Activated CD4-positive, alpha-beta T cell treated with anti-CD3 and anti-CD28 coated beads for 36 hours (primary cell): ENCODE measurements at places on chromosomes 2 and 18.

- no peak for DNase-seq
These were observed 22.7 kb upstream of the DOCK10 start for GRCh38 chr2:225064928-225065327.

DNA sequence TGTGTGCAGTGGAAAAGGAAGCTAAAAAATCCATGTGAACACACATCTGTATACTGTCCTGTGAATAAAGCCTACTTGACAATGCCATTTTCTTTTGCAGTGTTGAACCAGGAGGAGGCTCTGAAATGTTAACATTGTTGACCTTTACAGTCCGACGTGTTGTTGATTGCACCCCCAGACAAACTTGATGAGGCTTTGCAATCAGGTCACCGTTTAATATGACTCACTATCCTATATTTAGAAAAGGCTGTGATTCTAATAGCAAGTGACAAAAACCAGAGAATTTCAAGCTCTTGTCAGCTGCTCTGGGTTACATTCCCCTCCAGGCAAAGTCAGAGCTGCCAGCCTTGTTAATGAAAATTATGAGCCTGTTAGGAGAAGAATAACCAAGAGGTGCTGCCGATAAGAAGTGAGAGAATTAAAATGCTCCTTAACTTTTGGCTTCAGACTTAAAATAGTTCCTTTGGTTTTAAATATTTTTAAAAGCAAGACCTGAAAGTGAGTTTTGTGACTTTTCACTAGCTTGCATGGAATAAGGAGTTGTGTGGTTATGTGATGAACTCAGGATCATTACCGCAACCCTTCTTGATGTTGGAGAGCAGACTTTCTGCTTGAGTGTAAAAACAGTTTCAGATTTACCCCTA, 162.1 kb downstream of the QPCT start:
- DNase-seq: no peak

- no peak for DNase-seq
These were observed 325.4 kb downstream of the PID1 start for GRCh38 chr2:228945710-228946109.

GRCh38 chr2:54772110-54772509, 48.6 kb downstream of the EML6 start:
- DNase-seq: no peak

DNA sequence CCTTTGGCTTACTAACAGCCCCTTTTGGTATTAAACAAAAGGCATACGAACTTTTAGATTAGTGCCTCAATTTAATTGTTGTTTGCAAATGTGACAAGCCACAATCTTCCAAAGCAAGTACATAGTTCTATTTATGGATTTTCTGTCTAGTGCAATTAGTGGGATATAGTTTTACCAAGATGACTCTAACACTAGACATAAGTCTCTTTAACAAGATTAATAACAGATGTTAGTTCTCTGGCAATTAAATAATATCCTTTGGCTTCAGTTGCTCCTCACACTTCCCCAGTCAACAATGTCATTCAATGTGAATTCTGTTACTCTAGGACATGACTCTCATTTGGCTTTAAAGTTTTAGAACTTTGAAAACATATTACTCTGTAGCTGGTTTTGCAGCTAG, 16.7 kb upstream of the MC4R start:
- DNase-seq: no peak

DNA sequence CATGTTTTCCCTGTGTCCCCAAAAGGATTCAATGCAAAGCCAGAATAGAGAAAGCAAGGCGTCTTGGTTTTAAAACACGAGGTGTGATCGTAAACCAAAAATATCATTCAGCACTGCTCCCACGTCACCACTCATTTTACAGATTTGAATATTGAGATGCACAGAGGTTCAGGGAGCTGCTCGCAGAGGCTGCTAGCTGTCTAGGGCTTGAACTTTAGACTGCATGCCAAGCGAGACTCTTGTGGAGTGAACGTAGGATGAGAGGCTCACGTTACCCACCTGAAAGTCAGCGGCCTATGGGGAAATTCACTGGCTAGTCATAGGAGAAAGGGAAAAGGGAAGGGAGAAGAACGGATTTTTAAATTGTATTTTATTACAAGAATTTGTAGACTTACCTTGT, 130.1 kb downstream of the MBP start:
- DNase-seq: no peak

- DNase-seq: no peak
These were observed 48.2 kb upstream of the PAPOLG start for GRCh38 chr2:60707750-60708371.

DNA sequence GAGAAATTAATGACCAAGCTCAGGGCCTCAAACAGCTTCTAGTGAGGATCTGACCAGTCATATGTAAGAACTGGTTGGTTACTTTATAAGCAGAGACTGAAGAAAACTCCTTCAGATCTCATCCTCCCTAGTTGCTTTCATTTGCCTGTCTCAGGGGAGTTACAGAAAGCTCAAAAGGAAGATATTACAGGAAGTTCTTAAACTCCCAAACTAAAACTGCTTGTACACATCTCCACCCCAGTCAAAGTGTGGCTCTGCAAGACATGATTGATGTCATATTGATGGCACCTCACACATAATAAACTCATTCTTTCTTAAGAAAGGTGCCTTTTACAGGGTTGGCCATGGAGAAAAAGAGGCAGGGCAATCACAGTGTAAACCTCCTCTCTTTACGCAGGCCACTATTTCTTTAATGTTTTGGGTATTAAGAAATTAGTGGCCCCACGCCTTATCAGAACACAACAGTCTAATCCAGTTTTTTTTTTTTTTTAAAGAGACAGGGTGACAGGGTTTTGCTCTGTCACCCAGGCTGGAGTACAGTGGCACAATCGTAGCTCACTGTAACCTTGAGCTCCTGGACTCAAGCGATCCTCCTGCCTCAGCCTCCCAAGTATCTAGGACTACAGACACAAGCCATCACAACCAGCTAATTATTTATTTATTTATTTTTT, 62.6 kb upstream of the STK17B start:
- no peak for DNase-seq

DNA sequence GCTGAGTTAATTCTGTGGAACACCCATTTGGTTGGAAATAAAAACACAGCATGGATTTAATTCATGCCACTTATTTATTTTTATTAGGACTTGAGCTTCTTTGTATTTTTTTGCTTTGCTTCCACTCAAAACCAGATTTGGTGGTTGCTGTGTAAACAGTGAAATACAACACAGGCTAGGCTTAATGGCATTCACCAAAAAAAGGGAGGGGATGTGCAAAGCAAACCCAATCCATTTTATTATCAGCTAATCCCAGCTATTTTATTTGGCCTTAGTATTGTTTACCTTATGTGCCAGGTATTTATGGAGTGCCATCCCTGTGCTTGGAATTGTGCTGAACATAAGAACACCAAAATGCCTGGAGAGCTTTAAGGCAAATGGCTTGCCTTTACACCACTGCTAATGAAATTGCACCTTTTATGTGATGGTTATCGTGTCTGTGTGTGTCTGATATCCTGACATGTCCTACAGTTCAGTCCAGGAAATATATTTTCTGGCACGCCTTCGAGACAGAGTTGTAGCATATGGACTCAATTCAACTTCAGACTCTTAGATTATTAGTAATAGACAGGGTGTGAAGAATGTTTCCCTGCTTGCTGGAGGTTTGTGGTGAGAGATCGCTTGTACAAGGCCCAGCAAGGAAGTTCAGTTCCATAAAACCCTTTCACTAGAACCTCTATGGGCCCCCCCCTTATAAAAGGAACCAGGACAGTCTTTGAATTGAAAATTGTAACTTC, 99.6 kb downstream of the PRPF40A start:
- DNase-seq: no peak

DNA sequence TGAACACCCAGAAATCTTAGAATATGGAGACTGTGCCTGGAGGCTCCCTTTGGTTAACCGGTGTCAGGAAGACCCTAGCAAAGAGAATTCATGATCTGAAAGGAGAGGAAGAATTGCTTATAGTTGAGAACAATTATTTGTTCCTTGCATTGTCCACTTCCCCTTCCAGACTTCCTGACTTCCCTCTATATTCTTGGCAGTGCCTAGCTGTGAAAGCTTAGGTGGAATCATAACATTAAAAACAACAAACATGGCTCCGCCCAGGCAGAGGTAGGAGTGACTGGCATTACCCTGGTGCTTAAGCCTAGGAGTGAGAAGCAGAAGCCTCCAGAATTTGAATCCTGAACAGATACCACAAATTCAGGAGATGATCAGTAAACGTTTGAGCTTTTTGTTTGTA, 1.9 kb downstream of the TTL start:
- DNase-seq: no peak

DNA sequence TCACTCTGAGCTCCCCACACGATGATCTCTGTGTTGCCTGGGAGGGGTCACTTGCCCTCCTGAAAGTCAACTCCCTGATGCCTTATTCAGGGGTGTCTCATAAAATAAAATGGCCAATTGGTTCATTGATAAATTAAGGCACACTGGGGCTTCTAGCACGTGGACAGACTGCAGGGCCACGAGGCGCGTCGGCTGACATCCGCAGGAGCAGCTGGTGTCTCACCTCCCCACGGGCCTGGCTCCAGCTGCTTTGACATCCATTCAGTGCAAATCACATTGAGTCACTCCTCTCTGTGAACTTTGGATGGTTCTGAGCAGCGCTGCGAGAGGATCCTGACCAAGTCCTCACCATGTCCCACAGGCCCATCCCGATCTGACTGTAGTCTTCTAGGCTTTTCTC, 4.6 kb upstream of the ST8SIA3 start:
- no peak for DNase-seq
